Stimulated activated CD4-positive, alpha-beta T cell treated with anti-CD3 and anti-CD28 coated beads, Interleukin-1b, Interleukin-23, amount 100 ng/mL, for 1 hour (primary cell): ENCODE measurements at places on chromosomes 4 and X.

- DNase-seq, result no peak
Measured at GRCh38 chr4:177841258-177841657, 399.0 kb upstream of the AGA start.

- DNase-seq, result no peak
Measured at GRCh38 chr4:8353912-8354453, 84.4 kb downstream of the HTRA3 start.

DNA sequence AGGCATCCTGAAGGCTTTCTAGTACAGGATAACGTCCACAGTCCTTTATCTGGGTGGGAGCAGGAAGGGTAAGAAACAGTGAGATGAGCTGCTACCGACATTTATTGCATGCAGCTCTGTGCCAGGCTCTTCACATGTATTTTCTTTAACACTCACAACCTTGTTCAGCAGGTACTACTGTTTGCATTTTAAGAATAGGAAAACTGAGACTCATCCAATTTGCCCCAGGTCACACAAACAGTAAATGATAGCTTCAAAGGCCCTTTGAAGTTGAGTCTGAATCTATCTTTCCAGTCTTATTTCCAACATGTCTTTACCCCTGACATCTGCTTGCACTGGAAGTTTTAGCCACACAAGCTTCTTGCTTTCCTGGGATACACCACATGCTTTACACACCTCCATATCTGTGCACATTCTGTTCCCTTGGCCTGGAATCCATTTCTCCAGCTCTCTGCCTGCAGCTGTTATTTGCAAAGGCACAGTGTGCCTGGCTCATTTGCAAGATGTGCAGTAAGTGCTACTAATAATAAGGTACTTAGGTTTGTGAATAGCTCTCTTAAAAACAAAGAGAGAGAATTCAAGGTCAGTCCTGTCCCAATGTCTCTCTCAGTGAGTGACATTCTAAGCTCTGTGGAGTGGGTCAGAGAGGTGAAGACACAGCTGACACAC, 61.2 kb downstream of the METTL14 start:
- DNase-seq, result no peak

DNA sequence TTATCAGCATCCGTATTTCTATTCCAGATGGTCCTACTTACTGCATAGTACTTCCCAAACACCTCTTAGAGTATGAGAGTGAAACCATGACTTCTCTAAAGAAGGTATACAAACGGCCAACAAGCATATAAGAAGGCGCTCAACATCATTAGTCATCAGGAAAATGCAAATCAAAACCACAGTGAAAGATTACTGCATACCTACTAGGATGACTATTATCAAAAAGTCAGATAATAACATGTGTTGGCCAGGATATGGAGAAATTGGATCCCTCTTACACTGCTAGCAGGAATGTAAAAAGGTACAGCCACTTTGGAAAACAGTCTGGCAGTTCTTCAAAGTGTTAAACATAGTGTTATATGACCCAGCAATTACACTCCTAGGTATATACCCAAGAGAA, 215.3 kb upstream of the CXorf66 start:
- no peak for DNase-seq

GRCh38 chr4:58809948-58810347, 1699.8 kb upstream of the IGFBP7 start:
- DNase-seq, result no peak

- no peak for DNase-seq
Measured at GRCh38 chr4:126338548-126338947, 1023.8 kb downstream of the FAT4 start.

GRCh38 chr4:172726001-172726423, 442.6 kb upstream of the GALNT7 start:
- DNase-seq, result no peak
